ENCODE measurements at places on chromosomes 3 and 15. TPM values are rescaled to one million over a fixed set of nuclear protein-coding genes. Genes with fewer than 3 reads are reported as not detected.

DNA sequence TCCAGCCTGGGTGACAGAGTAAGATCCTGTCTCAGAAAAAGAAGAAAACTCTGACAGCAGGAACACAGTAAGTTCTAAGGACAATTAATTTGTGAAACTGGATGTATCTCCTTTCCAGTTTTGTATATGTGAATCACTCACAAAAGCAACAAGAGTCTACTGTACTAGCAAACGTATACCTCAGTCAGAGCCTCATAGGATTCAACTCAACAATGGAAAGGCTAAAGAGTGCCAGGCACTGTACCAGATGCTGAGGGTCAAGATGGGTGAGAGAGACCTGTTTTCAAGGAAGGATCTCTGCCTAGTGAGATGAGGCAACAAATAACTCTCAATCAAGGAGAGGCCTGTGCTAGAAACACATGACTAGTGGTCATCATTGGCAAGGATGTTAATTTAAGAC, 14.9 kb downstream of the TBL1XR1 start:
- no peak for DNase-seq

DNA sequence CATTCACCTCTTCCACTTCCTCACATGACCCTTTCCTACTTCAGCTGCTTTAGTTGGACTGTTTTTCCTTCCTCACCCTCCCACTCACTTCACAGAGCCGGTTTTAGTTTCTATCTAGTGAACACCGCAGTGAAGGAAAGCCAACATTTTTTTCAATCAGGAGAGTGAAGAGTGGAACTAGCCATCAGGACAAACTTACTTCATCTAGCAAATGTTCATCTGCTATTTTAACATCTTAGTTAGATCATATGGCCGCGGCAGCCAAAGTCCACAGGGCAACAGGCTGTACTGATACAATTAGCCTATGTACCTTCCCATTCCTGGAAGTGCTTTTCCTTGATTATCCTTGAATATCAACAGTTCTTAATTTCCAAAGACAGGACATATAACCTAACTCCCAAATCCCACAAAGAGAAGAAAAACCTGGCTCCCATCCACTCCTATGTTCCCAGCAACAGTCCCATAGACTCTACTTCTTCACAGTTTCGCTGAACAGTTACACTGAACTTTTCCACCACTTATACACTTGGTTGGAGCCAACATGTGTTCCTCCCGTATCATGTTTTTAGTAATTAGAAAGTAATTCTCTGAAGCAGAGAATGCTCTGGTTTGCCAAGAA, 456.2 kb upstream of the THBS1 start:
- DNase-seq, result no peak

DNA sequence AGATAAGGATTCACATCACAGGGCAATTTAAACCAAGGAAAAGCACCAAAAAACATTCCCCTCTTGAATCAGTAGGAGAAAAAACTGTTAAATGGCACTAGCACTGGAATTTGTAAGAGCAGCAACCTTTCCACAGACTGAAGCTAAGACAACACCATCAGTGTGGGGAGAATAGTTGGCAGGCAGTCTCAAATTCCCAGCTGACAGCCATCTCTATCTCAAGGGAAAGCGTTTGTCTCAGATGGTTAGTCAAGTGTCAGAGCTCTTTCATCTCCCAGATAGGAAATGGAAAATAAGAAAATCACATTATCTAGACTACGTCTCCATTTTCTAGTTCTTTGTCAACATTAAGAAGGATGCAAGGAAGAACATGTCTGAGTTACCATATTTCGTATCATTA, 228.7 kb downstream of the WDR72 start:
- DNase-seq, result no peak

DNA sequence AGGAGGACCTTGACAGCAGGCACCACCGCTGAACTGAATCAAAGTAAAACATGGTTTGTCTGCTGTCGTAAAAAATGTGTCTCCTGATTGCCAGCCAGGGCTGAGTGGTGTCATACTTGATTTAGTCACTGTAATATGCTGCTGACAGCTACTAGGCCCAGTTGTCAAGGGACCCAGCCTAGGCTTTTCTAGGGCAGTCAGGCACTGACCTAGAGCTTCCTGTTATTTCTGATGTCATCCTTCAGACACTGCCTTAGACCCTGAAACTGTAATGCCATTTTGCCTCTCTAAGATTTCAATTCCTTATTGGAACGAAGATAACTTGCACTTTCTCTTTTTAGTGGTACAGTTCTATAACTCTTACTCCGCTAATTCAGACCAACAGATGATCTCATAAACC, 2.6 kb upstream of the MRPL3 start:
- DNase-seq, result no peak

DNA sequence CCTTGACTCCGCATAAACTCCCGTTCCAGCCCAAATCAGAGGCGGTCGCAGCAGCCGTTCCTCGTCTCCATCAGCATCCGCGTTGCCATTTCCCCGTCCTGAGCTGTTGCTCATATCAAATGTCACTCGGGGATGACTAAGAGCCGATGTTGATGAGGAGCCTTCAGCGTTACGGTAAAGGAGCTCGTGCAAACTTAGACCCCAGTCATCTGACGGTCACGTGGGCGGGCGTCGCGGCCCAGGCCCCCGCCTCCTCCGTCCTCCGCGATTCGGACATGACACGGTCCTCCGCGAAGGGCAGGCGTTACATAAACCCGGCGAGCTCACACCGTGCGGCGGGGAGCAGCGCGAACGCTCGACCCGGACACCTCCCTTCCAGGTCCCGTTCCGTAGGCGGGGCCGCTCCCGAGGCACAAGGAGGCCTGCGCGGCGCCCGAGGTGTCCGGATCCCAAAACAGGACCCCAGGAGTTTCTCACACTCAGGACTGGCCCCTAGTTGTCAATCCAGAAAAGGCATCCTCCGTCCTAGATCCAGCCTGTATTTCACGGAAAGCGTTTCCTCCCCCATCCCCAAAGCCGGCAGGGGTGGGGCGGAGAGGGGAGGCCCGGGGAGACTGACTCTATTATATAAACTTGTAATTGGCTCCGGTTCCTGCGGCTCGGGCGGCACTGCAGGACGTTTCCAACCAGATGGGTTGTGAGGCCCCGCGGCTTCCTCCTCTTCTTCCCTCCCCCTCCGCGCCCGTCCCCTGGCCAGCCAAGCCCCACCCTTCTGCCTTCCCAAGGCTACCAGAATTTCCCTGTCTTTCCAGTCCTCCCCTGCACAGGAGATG, 100.0 kb upstream of the IGF1R start:
- DNase-seq, result peak; percentile 68

- no peak for DNase-seq
These were observed 326.1 kb upstream of the LRRFIP2 start for GRCh38 chr3:37500518-37500917.

CHRM5 gene
- total RNA-seq, result not detected

TM4SF1 gene
- total RNA-seq, result 141 TPM

DNA sequence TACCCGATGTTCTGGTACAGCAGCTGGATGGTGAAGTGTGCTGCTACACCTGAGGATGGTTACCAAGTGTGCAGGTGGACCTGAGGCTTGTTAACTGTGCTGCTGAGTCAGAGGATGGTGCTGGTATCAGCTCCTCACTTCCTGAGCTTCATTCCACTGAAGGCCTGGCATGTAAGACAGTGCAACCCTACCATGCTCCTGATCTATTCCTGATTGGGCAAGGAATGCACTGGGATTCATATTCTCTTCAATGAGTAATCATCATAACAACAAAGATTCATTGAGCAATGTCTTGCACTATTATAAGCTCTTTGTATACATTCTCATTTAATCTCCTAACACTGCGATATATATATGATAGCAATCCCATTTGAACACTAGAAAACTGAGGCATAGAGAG, 62.9 kb upstream of the THSD4 start:
- no peak for DNase-seq

DNA sequence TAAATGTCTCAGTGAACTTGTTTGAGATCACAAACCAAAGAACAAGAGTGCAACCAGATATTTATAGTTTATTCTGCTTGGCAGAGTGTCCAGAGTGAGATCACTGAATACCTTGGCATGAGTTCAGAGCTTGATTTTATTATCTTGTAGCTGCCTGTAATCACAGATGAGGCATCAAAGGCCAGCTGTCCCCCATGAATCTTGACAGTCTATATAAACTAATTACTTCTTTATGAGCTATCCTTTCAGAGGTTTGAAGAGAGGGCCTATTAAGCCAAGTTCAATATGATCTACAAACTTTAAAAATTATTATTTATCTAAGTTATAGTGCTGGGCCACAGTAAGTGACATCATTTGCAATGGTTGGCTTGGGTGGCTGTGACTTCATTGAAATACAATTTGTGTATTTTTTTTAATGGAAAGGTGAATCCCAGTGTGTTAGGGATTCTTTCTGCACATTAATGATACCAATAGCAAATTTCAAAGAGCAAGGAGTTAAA, 251.5 kb downstream of the CLSTN2 start:
- DNase-seq, result no peak

ZNF80 gene
- total RNA-seq, result not detected

DNA sequence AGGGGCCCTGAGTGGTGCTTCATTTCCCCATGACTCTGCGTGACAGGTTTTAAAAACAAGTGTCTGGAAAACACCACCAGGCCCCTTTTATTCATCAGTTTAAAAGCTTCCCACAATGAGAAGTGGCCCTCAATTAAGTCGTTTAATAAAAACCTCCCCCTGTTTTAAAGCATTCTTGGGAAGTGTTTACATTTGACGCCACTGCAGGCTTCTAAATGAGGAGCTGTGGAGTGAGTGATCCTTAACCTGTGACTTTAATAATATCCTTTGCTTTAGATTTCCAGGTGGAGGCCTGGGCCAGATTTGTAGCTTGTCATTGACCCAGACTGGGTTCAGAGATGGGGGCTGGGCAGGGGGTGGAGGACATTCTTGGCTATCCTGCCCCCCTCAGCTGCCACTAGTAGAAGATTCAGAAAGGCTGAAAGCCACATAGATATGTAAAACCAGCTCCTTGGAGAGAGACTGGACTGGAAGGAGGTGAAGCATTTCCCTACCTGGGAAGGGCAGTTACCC, 11.3 kb downstream of the CGNL1 start:
- DNase-seq, result no peak

GABRB3 gene
- total RNA-seq, result 1.7 TPM

TRPM1 gene
- not detected for total RNA-seq

CCDC54 gene
- total RNA-seq, result not detected

GRCh38 chr15:67785431-67785830, 39.9 kb upstream of the SKOR1 start:
- no peak for DNase-seq

- DNase-seq, result no peak
These were observed 549.3 kb upstream of the PPP2R3A start for GRCh38 chr3:135416182-135416581.

DNA sequence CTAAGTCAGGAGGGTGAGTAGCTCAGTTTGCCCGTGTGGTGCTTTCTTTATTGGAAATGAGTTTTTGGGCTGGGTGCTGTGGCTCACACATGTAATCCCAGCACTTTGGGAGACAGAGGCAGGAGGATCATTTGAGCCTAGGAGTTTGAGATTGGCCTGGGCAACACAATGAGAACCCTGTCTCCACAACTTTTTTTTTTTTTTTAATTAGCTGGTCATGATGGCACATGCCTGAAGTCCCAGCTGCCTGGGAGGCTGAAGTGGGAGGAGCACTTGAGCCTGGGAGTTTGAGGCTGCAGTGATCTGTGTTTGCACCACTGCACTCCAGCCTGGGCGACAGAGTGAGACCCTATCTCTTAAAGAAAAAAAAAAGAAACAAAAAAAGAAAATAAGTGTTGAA, 174.9 kb downstream of the NSMCE3 start:
- DNase-seq, result no peak

UBA7 gene
- 14.9 TPM for total RNA-seq

- no peak for DNase-seq
These were observed 36.0 kb downstream of the PHLDB2 start for GRCh38 chr3:111895071-111895470.

GRCh38 chr3:9064850-9065249, 101.6 kb upstream of the RAD18 start:
- DNase-seq, result peak; percentile 64

Data from heart left ventricle (tissue), 16 donors.